ENCODE measurements at places on chromosomes 2 and 18.

DNA sequence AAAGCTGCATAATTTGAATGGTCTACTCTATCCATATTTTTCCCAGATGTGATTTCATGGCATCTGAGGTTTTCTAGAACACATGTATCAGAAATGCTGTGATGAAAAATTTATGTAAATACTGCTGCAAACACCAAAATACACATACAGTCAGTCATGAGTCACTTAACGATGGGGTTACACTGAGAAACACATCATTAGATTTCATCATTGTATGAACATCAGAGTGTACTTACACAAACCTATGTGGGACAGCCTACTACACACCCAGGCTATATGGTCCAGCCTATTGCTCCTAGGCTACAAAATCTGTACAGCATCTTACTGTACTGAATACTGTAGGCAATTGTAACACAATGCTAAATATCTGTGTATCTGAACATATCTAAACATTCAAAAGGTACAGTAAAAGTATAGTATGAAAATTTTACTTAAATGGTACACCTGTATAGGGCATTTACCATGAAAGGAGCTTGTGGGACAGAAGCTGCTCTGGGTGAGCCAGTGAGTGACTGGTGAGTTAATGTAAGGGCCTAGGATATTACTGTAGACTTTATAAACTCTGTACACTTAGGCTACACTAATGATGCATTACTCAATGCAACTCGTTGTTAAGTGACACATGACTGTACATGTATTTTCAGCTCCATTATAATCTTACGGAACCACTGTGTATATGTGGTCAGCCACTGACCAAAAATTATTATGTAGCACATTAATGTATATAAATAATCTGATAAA lies 33.5 kb downstream of the PNO1 start:
- no peak for DNase-seq

GRCh38 chr2:109499566-109499965 lies 114.2 kb downstream of the SEPTIN10 start:
- no peak for DNase-seq

GRCh38 chr2:43294973-43295603 lies 68.7 kb upstream of the ZFP36L2 start:
- no peak for DNase-seq

DNA sequence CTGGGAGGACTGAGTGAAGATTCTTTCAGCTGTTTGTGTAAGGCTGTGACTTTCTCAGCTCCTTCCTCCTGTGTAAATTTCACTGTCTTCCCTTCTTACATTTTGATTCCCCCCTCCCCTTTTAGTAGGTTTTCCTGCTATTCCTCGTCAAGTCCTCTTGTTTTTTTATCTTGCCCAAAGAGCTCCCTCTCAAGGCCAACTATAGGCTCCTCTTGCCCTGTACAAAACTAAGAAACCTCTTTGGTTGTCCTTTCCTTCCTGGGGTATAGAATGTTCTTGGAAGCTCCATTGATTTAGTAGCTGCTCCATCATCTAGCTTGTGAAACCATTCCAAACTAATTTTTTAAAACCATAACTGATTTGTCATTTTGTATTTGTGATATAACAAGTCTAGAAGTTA lies 7.3 kb downstream of the CCDC121 start:
- no peak for DNase-seq

GRCh38 chr2:207767461-207768167 lies 2.1 kb downstream of the FZD5 start:
- no peak for DNase-seq

- no peak for DNase-seq
These were observed 17.6 kb upstream of the ADI1 start for GRCh38 chr2:3536682-3537632.

GRCh38 chr2:240994171-240994896 lies 4.1 kb upstream of the SNED1 start:
- no peak for DNase-seq

- no peak for DNase-seq
These were observed 226.7 kb upstream of the MC4R start for GRCh38 chr18:60599267-60599666.

GRCh38 chr18:59517446-59518165 lies 158.5 kb upstream of the LMAN1 start:
- no peak for DNase-seq

DNA sequence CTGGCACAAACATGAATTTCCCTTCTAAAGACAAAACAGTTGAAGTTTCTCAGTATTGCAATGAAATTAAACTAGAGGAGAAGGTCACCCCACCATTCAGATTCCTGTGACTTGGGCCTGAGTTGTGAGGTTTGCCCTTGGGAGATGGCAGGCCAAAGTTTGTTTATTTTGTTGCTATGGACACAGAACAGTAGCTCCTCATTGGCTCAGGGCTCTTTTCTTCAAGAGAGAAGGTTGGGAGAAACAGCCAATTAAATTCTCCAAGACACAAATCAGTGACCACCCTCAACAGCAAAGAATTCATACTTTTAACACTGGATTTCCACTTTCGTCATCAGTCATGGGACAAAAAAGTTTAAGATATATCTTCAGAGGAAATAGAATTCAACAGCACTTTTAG lies at the start of gene FLACC1:
TSS of gene FLACC1 (minus strand) at position 125 of the 400 bp plus-strand sequence. CDS start 5,941 bp downstream, outside the sequence.
- DNase-seq = no peak

GRCh38 chr2:218430721-218431120 lies 11.8 kb downstream of the VIL1 start:
- DNase-seq = no peak

- no peak for DNase-seq
These were observed 8.6 kb downstream of the KLF7 start for GRCh38 chr2:207157162-207157481.

GRCh38 chr2:29817801-29818680 lies 103.3 kb downstream of the ALK start:
- DNase-seq = no peak

- DNase-seq = no peak
These were observed 144.6 kb downstream of the CABLES1 start for GRCh38 chr18:23279931-23280330.

DNA sequence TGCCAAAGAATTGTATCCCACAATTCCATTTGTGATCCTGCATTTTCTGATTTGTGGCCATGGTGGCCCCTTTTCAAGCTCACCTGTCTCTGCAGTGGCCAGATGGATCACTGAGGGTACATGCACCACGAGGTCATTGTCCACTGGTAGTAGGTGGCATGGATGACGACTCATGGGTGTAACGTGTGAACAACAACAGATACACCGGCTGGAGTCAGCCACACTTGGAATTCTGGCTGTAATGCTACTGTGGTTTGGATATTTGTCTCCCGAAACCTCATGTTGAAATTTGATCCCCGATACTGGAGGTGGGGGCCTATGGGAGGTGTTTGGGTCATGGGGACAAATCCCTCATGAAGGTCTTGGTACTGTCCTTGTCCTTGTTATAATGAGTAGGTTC lies 102.2 kb upstream of the TAF1B start:
- no peak for DNase-seq

GRCh38 chr2:175887776-175888175 lies 114.3 kb downstream of the LNPK start:
- DNase-seq = no peak

DNA sequence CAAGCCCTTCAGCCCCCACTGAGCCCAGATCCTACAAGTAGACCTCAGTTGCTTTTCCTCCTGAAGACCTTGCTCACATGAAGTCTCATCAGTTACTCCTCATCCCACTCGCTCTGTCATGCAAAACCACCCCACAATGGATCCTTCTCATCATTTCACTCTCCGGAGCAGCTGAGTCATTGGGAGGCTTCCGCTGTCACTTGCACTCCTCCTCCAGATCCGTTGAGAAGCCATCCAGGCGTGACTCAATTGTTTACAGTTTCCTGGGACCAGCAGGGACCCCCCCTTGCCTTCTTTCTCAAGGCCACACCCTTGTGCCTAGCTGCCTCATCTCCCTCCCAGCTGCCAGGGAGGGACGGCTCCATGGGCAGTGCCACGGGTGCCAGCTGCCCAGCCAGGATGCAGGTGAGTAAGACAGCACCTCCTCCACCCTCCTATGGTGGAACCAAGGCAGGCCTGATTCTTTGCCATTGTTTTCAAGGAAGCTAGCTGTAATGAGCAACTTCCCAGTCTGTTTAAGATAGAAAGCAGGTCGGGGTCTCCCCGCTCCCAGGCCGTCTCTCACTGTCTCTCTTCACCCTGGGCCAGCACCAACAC lies 16.3 kb downstream of the GPR55 start:
- no peak for DNase-seq

GRCh38 chr18:54780285-54780861 lies 47.9 kb upstream of the RAB27B start:
- DNase-seq = no peak

GRCh38 chr2:205712508-205712907 lies 30.2 kb downstream of the NRP2 start:
- DNase-seq = no peak

GRCh38 chr2:43270930-43271615 lies 44.7 kb upstream of the ZFP36L2 start:
- DNase-seq = no peak

DNA sequence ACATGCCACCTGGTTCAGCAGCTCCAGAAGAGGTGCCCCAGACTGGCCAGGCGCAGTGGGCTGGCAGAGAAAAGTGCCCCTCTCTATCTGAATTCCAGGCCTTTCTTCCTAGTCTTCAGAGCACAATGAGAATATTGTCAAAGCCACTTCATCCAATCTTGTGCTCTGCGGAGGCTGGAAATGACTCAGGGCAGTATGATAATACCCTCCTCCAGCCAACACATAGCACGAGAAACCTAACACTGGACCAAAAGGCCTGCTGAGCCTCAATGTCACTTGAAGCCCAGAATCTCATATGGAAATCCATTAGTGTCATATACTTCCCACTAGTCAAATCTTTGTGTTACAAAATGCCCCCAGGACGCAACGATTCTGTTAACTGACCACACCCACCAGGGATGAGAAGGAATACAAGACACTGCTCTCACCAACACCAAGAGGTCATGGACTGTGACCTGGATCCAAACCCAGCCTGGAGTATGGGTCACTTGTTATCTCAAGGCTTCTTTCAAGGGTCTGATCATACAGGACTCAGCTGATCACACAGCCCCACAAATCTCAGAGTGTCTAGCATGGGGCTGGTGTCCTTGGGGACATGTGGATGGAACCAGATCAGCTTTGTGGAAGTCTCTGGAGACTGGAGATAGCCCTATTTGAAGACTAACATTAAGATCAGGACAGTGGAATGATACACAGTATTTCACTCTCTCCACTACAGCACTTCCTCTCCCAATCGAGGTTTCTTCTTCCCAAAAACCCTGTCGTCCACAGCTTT lies 10.1 kb downstream of the KIF3C start:
- no peak for DNase-seq

GRCh38 chr2:179913809-179914208 lies 52.4 kb upstream of the ZNF385B start:
- no peak for DNase-seq

DNA sequence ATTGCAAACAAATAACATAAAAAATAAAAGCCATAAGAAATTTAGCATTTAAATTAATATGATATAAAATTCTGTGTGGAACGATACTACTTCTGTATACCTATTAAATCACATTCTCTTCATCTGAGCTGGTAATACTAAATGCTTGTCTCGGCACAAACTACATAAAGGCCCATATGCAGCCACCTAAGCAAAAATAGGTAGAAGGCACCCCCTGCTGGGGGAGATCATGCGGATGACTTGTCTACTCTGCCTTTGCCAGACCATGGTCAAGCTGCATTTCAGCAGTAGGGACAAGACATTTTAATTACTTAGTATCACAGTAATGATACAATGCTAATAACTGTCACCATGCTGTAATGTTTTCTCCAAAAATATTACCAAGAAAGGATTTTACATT lies 108.0 kb downstream of the CDH19 start:
- DNase-seq = no peak

- peak; percentile 76 for DNase-seq
These were observed 8.5 kb downstream of the HES6 start for GRCh38 chr2:238231251-238231793.

- DNase-seq = no peak
These were observed 1173.1 kb upstream of the ZEB2 start for GRCh38 chr2:145692971-145693478.

DNA sequence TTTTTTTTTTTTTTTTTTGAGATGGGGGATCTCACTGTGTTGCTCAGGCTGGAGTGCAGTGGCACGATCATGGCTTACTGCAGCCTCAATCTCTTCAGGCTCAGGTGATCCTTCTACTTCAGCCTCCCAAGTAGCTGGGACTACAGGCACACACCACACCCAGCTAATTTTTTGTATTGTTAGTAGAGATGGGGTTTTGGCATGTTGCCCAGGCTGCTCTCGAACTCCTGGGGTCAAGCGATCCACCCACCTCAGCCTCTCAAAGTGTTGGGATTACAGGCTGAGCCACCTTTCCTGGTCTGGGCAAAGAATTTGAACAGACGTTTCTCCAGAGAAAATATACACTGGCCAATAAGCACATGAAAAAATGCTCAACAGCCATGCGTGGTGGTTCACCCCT lies 2.9 kb upstream of the SNRNP200 start:
- no peak for DNase-seq

GRCh38 chr2:70044290-70045040 lies 42.8 kb upstream of the PCBP1 start:
- no peak for DNase-seq

GRCh38 chr2:131425231-131425941 lies 50.5 kb upstream of the TUBA3D start:
- no peak for DNase-seq

DNA sequence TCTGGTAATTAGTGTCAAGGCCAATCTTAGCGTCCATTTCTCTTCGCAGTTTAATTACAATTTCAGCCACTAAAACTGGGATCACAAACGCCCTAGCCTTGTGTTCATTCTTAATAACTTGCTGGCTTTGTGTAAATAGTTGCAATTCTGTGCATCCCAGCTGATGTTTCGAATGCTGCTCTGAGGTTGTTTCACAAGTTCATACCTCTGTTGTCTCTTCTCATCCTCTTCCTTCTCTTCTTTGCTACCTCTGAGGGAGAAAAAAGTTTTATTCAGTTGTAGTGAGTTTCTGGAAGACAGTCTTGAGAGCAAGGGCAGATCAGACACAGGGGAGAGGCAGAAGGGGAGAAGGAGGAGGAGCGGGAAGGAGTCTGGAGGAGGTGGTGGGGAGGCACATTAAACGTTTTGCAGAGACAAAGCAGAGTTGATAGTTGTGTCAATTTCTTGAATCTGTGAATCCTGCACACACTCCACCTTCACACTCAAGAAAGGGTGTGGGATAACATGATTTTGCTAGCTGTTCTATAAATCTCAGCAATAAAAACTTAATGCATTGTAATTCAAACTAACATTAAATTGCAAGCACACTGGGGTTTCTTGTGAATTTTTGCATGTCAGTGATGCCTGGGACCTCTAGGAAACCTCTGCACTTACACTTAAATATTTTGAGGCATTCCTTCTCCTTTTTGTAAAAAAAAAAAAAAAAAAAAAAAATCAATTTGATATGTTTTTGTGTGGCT lies 6.8 kb downstream of the MEIS1 start:
- no peak for DNase-seq
